Cerebellum (tissue), 4 donors: ENCODE measurements at places on chromosomes 5 and 9.

GRCh38 chr9:13070612-13071595 lies 208.6 kb downstream of the MPDZ start:
- no peak for DNase-seq

DNA sequence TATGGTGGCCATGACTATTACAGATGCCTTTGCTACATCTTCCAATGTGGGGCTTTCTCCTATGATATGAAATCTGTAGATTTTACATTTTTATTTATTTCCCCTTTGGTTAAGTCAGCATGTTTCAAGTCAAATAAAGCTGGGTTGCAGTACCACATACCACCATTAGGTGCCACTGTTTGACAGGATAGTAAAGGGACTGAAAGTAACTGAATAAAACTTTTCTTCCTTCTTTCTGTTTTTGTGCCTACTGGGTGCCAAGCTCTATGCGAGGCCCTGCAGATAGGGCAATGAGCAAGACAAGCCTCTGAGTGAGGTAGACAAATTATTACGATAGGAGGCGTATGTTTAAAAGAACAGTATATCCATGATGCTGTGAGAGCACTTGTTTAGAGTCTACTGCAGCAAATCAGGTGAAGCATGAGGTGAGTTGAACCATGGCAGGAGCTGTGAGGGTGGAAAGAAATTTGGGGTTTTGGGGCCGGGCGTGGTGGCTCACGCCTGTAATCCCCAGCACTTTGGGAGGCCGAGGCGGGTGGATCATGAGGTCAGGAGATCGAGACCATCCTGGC lies 64.8 kb downstream of the GDNF start:
- no peak for DNase-seq

- DNase-seq, result no peak
Measured at GRCh38 chr5:43316421-43316820, 3.2 kb upstream of the HMGCS1 start.

GRCh38 chr5:83877911-83878706 lies 157.5 kb upstream of the HAPLN1 start:
- no peak for DNase-seq

- no peak for DNase-seq
Measured at GRCh38 chr5:118984602-118985001, 3.7 kb downstream of the DTWD2 start.

DNA sequence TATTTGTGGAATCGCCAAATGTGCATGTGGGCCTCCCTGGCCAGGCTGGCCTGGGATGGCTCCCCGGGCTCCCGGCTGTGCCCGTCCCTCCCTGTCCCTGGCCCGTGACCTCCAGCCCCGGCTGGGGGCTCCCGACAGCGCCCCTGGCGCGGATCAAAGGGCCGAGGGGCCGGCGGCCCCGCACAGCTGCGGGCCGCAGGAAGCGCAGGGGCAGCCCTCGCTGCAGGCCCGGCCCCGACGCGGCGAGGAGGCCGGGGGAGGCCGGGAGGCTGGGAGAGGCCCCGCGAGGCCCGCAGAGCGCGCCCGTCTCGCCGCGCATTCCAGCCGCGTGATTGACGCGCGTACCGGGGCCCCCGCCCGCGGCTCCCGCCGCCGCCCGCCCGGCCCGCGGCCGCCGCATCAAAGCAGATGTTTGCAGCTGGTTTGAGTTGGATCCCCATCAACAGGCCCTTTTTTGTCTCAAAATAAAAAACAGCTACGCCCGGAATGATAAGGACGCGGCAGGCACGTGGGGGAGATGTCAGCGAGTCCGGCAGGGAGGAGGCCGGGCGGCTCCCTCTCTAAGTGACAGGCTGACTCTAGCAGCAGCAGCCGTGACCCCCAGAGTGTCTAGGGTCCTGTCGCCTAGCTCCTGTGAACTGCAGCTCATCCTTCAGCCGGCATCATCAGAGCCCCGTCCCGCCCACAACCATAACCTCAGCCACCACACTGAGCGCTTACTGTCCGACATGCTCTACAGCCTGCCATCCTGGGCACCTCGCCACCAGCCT lies 69.4 kb downstream of the LMX1B start:
- no peak for DNase-seq

GRCh38 chr5:4945296-4945695 lies 194.8 kb upstream of the ADAMTS16 start:
- DNase-seq, result peak; percentile 54
